ENCODE measurements at places on chromosomes 2 and 18.
A peak's percentile ranks its signal among the peaks of the same experiment; 100 is the strongest.

- DNase-seq, result no peak
Measured at GRCh38 chr2:50401772-50402653, 629.9 kb downstream of the NRXN1 start.

DNA sequence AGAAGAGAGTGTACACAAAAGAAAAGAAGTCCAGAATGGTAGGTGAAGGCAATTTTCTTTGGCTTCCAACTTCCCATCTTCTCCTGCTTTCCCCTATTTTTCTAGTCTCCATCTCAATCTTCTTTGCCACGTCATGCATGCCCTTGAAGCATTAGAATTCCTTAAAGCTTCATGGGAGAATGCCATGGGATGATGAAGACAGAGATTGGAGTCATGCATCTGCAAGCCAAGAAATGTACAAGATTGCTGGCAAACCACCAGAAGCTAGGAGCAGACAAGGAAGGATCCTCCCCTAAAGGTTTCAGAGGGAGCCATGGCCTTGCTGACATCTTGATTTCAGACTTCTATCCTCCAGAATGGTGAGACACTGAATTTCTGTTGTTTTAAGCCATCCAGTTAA is 305.9 kb downstream of the HRH4 start:
- DNase-seq, result no peak

DNA sequence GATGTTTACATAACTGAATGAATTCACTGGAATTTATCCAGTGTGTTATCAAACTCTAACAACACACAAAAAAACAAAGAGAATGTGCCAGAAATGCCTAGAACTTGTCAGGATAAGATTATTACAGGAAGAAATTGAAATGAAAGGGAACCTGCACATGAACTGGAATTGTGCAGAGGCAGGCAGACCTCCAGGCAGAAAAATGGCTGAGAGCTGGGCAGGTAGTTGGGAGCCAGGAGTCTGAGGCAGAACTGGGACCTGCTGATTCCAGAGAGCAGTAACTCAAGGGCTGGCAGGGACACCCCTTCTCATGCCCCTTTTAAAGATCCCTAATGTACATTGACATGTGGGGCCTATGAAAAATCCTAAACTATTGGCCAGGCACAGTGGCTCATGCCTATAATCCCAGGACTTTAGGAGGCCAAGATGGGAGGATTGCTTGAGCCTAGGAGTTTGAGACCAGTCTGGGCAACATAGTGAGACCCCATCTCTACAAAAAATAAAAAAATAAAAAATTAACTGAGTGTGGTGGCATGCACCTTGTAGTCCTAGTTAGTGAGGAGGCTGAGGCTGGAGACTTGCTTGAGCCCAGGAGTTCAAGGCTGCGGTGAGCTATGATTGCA is 674 bp upstream of the SP110 start:
- DNase-seq, result no peak

GRCh38 chr18:2997429-2997828 is 15.5 kb downstream of the LPIN2 start:
- no peak for DNase-seq

DNA sequence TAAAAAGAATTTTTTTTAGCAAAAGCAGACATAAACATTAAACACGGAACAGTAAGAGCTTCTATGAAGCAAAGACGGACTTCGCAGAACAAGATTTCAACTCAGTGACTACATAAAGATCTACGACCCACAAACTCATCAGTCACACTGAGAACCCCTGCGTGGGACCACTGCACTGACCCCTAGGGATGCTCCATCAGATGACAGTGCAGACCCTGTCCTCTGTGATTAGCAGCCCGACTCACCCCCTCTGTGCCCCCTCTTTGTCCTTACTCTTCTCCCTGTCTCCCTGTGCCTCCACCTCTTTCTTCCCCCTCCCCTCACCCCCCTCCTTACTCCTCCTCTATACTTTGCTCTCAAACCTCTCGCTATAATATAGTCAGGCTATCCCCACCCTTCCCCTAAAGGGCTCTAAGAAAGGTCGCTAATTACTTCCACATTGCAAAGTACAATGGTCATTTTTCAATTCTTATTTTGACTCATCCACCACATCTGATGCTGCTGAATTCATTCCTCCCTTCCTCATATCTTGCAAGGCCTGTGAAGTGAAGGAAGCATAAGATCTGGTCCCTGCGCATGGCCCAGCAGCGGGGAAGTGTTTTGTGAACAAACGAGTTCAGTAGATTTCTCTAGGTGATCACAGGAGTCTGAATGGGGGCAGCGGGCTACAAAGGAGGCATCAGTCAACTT is 89.3 kb downstream of the CABYR start:
- DNase-seq, result no peak

- DNase-seq, result no peak
Measured at GRCh38 chr2:17303521-17303920, 214.7 kb downstream of the RAD51AP2 start.

DNA sequence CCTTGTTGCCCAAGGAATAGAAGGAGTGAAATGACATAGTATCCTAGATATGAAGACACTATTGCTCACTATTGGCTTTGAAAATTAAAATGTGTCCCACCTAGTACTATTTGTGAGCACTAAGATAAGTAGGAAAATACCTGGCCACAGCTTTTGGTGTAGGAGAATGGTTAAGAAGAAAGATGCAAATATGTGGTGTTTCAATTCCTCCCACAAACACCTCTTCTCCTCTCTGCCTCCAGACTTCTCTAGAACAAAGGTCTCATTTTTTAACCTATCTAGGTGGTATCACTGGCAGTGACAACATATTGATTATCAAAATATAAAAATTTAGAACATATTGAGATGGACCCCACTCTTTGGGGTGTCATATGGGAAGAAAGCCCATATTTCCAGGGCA is 929.9 kb upstream of the FANCL start:
- no peak for DNase-seq

DNA sequence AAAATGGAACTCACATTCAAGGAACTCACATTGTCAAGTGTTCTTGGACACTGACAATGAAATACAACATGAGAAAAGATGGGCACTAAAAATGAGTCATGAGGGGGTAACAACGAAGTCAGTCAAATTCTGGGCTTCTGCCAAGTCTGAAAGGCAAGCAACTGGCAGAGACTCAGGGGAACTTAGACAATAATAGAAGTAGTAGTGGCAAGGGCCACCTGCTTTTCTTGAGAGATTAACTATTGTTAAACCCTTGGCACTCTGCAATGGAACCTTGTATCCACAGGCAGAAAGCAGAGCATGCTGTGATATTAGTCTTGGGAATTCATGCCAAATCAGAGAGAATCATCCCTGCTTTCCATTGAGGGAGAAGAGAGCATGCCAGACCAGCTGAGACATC is 382.6 kb upstream of the CDH2 start:
- DNase-seq, result no peak

- DNase-seq, result no peak
Measured at GRCh38 chr2:148298196-148298595, 277.3 kb downstream of the MBD5 start.

DNA sequence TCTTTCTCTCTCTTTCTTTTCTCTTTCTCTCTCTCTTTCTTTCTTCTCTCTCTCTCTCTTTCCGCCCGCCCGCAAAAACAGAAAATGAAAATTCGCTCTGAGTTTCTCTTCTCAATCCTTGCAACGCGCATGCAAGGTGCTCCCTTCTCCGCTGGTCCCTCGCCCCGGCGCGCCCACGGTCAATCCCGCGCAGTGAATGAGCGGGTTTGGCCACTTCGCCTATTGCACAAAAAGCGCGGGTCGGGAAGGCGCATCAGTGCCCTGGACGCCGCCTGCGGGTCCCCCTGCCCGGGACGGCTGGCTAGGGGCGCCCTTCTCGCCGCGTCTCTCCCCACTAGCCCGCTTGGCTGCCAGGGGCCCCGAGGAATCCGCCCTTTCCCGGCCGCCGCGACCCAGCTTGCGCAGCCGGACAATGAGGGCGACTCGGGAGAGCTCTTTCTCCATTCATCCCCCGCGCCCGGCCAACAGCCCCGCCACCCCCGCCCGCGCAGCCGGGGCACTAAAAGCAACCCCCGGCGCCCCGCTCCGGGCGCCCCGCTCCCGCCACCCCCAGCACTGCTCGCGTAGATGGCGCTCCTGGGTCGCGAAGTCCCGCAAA is 706 bp downstream of the LAMA1 start:
- no peak for DNase-seq

GRCh38 chr18:24936691-24937090 is 415.3 kb downstream of the ZNF521 start:
- DNase-seq, result no peak

GRCh38 chr2:205658068-205658467 is 24.2 kb upstream of the NRP2 start:
- no peak for DNase-seq

- peak; percentile 20 for DNase-seq
Measured at GRCh38 chr2:238379096-238379810, 47.5 kb upstream of the ASB1 start.

DNA sequence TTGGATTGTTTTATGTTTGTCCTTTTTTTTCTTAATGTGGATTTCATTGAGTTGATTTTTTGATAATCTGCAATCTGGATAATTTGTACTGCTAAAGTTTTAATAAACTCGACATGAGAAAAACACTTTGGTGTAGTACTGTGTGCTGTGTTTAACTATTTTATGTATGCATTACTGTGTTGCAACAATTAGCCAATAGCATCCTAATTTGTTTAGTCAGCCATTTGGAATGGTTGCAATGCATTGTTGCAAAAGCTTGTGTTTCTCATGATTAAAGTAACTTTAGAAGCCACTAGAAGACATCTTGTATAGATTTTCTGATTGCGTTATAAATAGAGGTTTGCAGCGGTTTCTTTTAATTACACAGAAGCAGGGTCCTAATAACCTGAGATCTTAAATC is 53.5 kb downstream of the PPIG start:
- DNase-seq, result no peak

GRCh38 chr2:137333386-137334165 is 568.2 kb downstream of the THSD7B start:
- no peak for DNase-seq

DNA sequence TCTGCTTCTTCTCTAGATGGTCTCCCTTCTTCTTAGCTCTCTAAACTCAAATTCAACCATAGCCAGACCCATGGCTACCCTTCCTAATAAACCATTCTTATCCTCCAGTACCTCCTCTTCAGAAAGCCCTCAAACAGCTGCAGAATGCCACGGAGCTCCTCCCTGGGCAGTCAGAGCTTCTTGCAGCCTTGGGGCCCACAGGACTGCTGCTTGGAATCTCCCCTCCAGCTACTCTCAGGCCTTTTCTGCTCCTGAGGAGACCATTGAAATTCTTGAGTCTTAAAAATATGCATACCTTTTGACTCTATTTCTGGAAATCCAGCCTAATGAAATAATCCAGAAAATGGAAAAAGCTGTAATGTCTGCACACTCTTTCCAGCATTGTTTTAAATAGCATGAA is 30.7 kb downstream of the EFR3B start:
- DNase-seq, result no peak

Measured in CD4-positive, alpha-beta T cell treated with Interleukin-15 for 4 hours (primary cell).